Stimulated activated CD4-positive, alpha-beta T cell treated with anti-CD3 and anti-CD28 coated beads, Interleukin-2, amount 100 ng/mL, for 24 hours (primary cell): ENCODE measurements at places on chromosomes 12 and 14.

GRCh38 chr12:79067977-79068376 lies 203.4 kb downstream of the SYT1 start:
- DNase-seq = no peak

- DNase-seq = no peak
Observed at GRCh38 chr12:94404854-94405253, 54.8 kb downstream of the CEP83 start.

DNA sequence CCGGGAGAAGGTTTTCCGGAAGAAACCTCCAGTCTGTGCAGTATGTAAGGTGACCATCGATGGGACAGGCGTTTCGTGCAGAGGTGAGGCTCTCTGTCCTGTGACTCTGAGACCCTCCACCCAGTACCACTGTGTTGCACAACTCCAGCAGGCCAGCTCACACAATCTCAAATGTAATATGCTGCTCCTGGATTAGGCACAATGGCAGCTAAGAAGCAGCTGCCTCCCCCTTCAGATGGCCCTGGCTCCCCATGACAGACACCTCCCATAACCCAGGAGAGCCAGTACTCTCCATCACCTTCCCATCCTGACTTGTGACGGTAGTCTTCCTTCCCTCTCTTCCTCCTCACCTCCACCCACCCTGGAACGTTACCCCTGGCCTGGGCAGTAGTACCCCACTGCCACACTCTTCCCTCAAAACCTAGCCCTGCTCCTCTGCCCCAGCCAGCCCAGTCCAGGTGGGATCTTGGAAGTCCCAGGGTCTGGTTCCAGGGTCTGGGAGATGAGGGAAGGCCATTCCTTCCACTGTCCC lies 2.1 kb downstream of the TNS2 start:
- DNase-seq = no peak

GRCh38 chr14:76386944-76387782 lies 11.2 kb downstream of the ESRRB start:
- DNase-seq = peak; percentile 78

DNA sequence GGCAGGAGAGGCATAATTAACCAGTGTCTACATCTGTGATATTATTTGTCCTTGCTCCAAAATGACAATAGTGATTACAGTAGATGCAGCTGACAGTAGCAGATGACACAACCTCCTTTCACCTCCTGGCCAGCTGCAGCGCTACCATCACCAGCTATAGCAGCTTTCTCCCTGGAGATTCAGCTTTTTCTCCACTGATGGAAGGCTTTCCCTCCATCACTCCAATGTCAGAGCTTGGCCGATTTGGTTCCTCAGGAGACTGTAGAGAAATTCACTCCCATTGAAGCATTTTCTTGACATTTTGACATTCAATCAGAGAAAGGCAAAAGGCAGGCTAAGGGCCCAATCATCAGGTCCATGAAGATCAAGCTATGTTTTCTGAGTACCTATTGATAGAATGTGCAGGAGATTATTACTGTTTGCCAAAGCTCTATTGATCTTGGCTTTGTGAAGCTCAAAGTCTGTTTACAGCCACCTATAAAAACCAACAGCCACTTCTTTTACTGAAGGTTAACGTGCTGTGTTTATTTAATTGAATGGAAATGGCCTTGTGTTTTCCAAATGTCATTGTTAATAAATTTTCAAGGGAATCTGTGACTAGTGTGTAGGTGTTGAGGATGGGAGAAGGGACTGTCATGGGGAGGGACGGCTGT lies 785.1 kb downstream of the DIO2 start:
- DNase-seq = no peak

DNA sequence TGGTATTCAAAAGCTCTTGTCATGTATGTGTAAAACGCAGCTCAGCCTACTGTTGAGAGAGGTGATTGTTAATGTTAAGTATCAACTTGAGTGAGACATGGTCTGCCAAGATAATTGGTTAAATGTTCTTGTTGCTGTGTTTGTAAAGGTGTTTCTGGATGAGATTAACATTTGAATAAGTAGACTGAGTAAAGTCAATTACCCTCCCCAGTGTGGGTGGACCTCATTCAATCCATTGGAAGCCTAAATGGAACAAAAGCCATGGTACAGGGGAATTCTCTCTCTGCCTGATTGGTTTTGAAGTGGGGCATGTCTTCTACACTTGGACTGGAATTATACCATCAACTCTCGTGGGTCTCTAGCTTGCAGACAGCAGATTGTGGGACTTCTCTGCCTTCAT lies 63.8 kb upstream of the RERGL start:
- DNase-seq = no peak

GRCh38 chr14:37493606-37494005 lies 101.4 kb downstream of the FOXA1 start:
- no peak for DNase-seq

GRCh38 chr12:61490526-61491498 lies 769.4 kb upstream of the USP15 start:
- no peak for DNase-seq

GRCh38 chr12:117580718-117581062 lies 219.3 kb upstream of the NOS1 start:
- no peak for DNase-seq

GRCh38 chr12:26340649-26341048 lies 145.3 kb downstream of the SSPN start:
- no peak for DNase-seq

- no peak for DNase-seq
Observed at GRCh38 chr14:69755296-69755695, 11.6 kb upstream of the SRSF5 start.

GRCh38 chr14:56817396-56817921 lies 7.2 kb upstream of the OTX2 start:
- no peak for DNase-seq

DNA sequence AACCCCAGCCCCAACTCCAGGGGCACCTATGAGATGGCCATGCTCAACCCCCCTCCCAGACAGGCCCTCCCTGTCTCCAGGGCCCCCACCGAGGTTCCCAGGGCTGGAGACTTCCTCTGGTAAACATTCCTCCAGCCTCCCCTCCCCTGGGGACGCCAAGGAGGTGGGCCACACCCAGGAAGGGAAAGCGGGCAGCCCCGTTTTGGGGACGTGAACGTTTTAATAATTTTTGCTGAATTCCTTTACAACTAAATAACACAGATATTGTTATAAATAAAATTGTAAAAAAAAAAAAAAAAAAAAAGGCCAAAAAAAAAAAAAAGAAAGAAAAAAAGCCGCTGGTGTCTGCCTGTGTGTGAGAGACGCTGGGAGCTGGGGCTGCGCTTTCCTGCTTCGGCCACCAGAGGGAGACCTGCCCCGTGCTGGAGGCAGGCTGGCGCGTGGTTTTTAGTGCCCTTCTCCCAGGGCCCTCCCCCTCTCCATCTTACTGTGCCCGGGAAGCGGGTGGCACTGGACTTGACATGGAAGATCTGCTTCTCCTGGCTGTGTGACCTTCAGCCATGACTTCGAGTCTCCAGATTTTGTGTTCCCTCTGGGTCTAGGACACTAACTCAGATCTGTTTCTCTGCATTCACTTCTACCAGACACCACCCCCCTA lies 3.4 kb upstream of the NXPH4 start:
- DNase-seq = peak; percentile 89

GRCh38 chr12:32519047-32519446 lies 119.7 kb downstream of the FGD4 start:
- no peak for DNase-seq

DNA sequence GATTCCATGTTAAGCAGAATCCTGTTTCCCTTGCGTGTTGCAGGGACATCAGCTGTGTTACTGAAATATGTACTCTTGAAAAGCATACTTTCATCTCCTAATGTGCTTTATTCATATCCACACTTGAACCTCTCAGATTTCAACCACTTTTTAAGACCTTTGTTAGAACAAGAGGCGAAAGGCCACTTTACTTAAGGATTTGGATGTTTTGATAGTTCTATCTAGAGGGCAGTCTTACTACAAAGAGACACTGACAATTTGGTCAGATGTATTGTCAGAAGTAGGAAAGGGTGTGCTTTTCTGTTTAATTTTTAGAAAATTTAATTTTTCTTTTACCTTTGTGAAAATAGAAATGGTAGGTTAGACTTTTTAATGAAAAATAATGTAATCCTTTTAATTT lies 267.9 kb downstream of the TMTC2 start:
- no peak for DNase-seq

GRCh38 chr12:102462795-102463465 lies 17.4 kb downstream of the IGF1 start:
- no peak for DNase-seq

GRCh38 chr12:124784871-124785572 lies 78.6 kb downstream of the SCARB1 start:
- DNase-seq = no peak

DNA sequence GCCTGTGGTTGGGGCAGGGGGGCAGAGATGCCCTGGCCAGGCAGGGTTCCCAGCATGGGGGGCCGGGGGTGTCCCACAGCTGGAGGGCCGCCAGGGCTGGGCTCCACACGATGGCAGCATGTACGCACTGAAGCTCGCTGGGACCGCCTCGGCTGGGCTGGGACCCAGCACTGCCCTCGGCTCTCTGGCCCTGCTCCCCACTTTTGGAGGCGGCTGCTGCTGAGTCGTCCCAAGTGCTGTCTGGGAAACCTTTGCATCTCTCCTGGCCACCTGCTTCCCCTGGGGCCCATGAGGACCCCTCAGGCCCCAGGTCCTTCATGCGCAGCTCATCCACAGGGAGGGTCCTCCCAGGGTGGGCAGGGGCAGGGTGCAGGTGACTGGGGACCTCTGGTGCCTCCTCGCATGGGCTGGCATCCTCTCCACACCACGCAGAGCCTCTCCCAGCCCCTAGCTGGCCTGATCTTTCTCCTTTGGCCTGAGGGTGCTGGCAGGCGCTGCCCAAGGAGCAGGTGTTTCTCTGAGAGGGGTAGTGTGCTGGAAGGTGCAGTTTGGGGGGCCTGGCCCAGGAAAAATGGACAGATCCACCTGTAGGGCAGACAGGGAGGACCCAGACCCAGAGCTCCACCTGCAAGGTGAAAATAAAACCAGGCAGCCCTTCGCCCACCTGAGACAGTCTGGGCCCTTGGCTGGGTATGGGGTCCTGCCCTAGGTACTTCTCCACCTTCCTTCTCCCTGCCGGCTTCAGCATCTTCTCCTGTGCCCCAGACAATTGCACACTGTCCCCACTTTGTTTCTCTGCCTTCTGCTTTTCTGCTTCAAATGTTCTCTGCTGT lies 46.9 kb downstream of the DLK1 start:
- DNase-seq = no peak

DNA sequence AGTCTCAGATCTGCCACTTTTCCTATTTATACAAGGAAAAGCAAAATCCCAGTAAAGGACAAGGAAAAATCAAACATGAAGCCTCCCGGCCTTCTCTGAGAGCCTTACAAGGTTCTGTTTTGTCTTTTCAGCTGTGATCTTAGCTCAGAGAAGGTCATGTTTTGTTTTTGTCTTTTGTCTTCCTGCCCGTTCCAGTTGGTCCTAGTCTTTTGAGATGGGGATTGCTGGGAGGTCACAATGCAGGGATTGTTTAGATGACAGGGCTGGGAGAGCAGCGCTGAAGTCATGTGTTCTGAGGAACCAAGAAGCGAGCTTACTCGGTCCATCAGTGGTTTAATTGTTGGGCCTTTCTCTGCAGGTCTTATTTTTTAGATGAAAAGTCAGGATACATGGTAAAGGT lies 6.0 kb downstream of the PLEKHH1 start:
- no peak for DNase-seq

GRCh38 chr14:73223049-73223448 lies 14.3 kb upstream of the PAPLN start:
- DNase-seq = no peak

DNA sequence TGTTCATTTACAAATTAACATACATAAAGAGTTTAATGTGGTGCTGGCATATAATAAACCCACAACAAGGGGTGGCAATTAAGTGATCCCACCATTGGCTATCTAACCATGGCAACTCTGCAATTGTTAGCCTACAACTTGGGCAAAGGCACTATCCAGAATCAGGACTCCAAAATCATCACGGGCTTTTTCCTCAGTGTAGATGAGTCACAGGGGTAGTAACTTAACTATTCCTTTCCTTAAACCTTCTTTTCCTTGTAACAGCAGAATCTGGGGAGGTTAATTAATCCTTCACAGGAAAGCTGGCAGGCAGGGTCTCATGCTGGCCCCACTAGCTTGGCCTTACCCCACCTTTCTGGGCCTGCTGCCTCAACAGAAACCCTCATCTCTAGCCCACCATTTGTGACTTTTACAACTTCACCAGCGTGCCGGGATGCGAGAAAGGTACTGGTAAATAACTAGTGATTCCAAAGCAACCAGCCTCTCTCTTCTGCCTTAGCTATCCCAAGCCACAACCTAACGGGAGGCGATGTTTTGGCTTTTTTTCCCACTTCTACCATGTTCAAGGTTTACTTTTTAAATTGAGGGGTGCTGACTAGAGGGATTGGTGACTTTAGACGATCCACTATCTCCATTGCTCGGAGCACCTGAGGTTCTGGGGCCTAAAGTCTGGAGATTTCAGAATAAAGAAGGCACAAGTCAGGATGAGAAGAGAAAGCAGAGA lies 744 bp downstream of the ATP5MC2 start:
- DNase-seq = no peak

- no peak for DNase-seq
Observed at GRCh38 chr14:56423544-56423943, 156.1 kb upstream of the TMEM260 start.

GRCh38 chr12:59972905-59973304 lies 377.1 kb downstream of the SLC16A7 start:
- DNase-seq = no peak
